ENCODE measurements at places on chromosomes 1 and 21.

DNA sequence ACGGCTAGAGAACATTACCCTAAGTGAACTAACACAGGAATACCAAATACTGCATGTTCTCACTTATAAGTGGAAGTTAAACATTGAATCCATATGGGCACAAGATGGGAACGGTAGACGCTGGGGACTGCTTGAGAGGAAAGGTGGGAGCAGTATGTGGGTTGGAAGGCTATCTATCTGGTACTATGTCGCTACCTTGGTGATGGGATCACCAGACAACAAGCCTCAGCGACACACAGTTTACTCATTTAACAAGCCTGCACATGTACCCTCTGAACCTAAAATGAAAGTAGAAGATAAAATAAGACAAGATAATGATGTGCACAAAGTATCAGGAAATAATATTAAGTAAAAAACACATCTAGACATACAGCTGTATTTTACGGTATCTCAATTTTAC lies 819 bp downstream of the PYHIN1 start:
- DNase-seq = no peak

DNA sequence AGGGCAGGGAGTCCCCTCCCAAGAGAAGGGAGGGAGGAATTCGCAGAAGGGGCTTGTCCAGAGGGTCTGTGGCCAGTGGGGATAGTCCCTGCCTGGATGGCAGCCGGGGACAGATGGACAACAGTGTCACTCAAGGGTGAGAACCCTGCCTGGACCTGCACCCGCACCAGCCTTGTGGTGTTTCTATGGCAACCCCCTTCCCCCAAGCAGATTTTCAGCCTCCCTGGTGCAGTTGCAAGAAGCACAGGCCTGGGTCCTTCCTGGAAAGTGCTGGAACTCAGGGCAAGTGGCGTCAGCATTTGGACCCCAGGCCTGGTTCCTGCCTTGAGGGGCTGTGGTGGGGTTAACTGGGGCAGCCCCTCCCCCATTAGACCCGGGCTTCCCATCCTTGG lies 83.8 kb upstream of the ACTL8 start:
- DNase-seq = no peak

DNA sequence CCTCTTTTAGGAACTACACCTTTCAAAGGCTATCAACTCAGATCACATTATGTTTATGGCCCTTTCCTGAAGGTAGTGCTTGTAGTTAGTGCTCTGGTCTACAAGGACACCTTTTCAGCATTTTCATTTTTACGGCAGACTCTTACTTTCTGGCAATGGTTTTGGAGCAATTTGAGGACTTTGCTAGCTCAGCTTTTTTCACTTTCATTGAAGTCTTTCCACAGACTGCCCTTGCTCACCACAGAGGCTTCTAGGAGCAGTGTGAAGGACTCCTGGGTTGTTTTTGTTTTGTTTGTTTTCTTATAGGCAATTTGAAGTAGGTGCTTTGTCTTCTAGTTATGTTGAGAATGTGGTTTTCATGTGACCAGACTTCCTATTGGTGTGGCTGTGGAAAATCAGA lies 43.1 kb downstream of the CD55 start:
- DNase-seq = no peak

- peak; percentile 55 for DNase-seq
These were observed 108.7 kb upstream of the RNPC3 start for GRCh38 chr1:103416681-103417286.

GRCh38 chr1:53182716-53183094 lies 13.9 kb upstream of the CPT2 start:
- DNase-seq = no peak

Data from astrocyte (in vitro differentiated cells and primary cell).